AG04450 (cell line): ENCODE measurements at places on chromosomes 5 and 9.

- no peak for DNase-seq
Measured at GRCh38 chr5:66168226-66168625, 24.1 kb downstream of the SREK1 start.

GRCh38 chr5:169751490-169751889 lies 114.4 kb downstream of the DOCK2 start:
- DNase-seq: no peak

DNA sequence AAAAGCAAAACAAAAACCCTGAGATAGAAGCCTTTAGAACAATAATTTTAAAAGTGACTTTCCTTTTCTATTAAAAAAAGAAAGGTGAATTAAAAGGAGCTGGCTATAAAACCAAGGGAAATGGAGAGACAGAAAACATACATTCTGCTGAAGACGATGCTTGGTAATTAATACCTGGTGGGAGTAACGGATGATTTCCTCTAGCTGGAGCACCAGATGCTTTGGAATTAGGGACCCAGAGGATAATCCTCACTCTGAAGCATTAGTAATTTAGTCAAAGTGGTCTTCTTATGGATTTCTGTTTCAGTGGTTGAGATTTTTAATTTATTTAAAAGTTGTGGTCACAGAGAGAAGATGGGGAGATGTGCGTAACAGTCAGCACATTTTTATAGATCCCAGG lies 982.5 kb downstream of the TLE4 start:
- DNase-seq: no peak

DNA sequence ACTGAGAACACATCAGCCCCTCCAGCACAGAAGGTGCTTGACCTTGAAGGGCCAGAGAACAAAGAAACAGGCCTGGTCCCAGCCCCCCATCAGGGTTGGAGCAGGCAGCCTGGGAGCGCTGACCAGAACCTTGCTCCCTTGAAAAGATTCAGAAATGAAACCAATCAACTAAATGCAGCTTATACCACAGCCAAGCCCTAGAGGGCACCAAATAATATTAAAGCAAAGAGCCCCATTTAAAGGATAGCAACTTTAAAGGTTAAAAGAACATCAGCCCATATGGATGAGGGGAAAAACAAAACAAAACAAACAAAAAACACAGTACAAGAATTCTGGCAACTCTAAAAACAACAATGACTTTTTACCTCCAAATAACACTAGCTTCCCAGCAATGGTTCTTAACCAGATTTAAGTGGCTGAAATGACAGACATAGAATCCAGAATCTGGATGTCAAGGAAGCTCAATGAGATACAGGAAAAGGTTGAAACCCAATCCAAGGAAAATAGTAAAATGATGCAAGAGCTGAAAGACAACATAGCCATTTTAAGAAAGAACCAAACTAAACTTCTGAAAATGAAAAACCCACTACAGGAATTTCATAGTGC lies 471.9 kb downstream of the MTRR start:
- no peak for DNase-seq

GRCh38 chr5:6087576-6087975 lies 290.8 kb downstream of the MED10 start:
- no peak for DNase-seq
